ENCODE measurements at places on chromosomes 7 and 10.

DNA sequence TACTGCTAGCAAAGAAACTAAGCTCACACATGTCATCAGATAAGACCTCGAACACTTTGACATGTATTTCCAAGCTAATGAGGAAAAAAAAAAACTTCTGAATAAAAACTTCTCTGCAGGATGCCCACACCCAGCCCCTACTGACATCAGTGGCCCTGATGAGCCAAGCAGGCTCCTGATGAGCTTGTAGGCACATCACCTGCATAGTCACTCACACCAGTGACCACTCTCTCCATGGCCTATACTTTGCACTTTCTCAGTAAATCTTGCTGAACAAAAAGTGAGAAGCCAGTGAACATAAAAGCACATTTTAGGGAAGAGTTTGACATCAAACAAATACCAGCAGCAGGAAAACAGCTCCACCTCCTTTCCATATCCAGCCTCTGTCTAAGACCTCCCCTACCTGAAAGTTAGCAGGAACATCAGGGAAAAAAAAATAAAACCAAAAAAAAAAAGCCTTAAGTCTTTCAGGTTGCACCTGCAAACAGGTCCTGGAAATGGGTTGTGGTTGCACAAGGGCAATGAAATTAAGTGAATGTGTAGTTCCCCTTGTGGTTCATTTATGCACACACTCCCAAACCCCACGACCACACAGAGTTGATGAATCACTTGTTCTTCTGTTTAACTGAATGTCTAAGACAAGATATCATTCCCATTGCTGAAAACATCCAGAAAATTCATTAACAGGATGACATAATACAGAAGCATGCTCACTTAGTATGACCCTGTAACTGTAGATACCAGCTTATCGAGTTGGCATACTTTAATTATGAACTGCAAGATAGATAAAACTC is 205.2 kb upstream of the PDE1C start:
- DNase-seq, result no peak

DNA sequence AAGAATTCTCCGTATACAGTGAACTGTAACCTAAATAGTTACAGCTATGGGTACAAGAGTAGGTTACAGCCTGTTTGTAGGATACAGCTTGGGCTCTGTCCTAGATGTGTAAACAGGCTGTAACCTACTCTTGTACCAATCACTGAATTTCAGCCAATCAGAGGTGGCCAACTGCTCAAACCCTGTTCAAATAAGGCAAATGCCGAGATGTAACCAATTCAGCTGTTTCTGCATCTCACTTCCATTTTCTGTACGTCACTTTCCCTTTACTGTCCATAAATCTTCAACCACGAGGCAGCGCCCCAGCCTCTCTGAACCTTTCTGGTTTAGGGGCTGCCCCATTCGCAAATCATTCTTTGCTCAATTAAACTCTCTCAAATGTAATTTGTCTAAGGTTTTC is 8.3 kb upstream of the MMP21 start:
- peak; percentile 53 for DNase-seq

DNA sequence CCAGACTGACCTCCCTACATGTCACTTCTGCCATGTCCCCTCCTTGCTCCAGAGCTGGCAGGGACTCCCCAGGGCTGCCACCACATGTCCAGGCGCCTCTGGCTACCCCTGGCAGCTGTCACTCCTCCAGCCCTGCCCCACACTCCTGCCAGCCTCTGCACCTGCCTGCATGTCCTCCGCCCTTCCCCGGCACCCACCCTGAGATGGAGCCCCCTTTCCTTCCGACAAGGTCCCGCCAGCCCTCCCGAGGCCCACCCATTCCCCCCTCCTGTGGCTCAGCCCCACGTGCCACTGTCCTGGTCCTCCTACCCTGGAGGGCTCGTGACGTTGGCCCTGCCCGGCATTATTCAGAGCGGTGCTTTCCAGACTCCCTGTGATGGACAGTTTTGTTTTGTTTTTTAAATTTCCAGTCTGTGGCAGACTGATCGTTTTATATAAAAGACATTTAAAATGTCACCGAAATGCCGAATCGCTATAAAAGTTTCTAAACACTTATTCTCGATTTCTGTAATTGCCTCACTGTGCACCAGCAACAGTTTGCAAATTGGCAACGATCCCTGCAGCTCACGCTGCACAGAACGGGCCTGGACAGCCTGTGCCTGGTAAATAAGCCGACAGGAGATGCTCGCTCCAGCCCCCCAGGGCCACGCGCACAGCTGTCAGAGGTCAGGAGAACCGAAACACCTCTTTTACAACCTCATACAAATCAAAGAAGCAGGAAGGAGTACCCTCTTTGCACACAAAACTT is 111.1 kb upstream of the SH2B2 start:
- no peak for DNase-seq

DNA sequence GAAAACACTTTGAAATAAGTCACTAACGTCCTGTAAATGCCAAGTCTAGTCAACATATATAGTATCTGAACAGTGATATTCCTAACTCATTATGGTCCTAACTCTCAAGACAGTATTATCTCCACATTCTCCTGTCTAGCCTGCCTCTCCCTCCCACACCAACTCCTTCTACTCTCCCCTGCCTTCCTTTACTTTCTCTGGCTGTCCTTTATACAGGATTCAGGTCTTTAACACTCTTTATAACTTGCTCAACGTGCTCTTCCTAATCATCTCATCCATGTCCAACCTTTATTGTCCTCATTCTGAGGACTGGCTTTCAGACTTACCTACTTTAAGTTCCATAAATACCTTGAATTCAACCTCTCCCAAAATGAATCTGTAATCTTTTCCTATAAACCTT is 42.5 kb downstream of the MTPN start:
- no peak for DNase-seq

GRCh38 chr7:27245798-27246691 is 3.4 kb downstream of the EVX1 start:
- DNase-seq, result no peak

DNA sequence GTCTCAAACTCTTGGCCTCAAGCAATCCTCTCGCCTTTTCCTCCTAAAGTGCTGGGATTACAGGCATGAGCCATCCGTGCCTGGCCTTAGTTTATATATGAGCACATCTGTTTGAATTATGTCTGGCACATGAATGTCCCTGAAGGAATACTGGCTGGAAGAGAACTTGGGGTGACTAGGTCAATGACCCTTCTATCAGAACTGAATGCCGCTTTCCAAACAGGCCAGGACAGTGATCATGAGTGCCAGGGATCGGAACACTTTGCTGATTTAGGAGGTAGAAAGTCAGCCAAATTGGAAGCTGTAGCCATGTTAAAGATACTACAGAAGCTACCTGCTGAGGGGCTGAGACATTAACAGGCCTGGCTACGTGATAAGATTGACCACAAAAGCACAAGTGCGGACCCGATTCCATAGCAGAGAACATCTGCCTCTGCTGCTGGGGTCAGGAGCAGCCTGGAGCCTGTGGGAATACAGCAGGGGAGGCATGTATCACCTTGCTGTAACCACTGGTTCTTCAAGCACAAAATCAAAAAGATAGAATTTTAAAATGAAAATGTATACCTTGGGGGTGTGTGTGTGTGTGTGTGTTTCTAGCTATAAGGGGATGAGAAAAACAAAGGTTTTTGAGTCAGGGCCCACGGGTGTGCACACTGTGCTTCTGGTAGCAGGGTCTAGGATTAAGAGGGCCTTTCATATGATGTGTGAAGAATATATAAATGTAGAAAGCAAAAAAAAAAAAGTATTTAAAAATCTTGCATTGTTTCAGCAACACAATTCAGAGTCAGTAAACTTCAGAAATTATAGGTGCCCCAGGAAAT is 293.7 kb downstream of the BBS9 start:
- no peak for DNase-seq

DNA sequence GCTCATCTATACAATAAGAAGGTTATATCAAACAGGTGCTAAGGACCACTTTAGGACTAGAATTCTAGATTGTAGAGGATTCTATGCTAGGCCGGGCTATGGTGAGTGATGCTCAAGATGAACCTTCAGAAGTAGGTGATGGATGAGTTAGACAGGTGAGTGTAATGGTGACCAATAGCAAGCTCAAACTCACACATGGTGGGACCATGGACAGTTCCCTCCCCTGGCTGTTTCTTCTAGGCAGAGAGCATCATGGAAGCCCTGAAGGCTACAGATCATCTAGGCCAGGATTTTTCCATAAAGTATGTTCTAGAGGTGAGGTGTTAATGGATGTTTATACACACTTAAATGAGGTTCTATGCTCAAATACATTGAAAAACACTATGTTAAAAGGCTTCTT is 162.2 kb upstream of the WDR11 start:
- DNase-seq, result no peak

DNA sequence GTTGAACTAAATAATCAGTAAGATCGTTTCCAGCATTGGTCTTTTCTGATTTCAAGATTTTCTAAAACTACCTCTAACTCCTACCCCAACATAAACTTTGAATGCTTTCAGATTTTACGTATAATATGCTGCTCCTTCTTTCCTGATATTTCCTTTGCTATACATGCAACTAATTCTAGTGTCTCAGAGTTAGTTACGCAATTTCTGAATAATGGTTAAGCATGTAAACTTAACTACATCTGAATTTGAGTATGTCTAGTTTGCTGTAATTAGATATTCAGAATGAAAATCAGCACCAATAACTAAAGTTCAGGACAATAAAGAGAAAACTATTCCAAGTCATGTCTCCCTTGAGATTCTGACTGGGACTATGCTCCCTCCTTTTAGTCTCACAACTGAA is 71.0 kb downstream of the SEMA3C start:
- no peak for DNase-seq

GRCh38 chr7:81583882-81584533 is 185.8 kb downstream of the HGF start:
- DNase-seq, result peak; percentile 60

- DNase-seq, result no peak
These were observed 21.5 kb upstream of the COMMD3 start for GRCh38 chr10:22294694-22295093.

GRCh38 chr10:30857803-30858202 is 173.9 kb downstream of the ZNF438 start:
- DNase-seq, result no peak

GRCh38 chr10:79260811-79261740 is 86.2 kb upstream of the PPIF start:
- DNase-seq, result no peak

- no peak for DNase-seq
These were observed 41.1 kb downstream of the CPVL start for GRCh38 chr7:29105191-29105590.

GRCh38 chr7:5532536-5533335 is 109.1 kb upstream of the TNRC18 start:
- peak; percentile 78 for DNase-seq

DNA sequence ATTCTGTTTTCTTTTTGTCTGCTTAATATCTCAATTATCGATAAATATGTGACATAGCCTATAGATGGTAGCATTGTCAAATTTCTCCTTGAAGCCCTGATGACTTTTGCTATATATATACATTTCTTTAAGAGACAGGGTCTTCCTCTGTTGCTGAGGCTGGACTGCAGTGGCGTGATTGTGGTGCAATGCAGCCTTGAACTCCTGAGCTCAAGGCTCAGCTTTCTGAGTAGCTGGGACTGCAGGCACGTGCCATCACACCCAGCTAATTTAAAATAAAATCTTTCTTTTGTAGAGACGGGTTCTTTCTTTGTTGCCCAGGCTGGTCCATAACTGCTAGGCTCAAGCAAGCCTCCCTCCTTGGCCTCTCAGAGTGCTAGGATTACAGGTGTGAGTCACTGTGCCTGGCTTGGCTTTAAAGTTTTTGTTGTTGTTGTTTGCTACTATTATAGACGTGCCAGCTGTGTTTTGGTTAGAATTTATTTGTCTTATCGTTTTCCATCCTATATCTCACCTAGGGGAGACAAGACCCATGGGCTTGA is 7.0 kb downstream of the UMAD1 start:
- DNase-seq, result no peak

- no peak for DNase-seq
These were observed 14.6 kb downstream of the SLC35B4 start for GRCh38 chr7:134302120-134302519.

- DNase-seq, result no peak
These were observed 206.1 kb upstream of the NPSR1 start for GRCh38 chr7:34451923-34452322.

GRCh38 chr10:119526621-119527592 is 15.6 kb downstream of the RGS10 start:
- no peak for DNase-seq

- no peak for DNase-seq
These were observed 167.7 kb upstream of the MKLN1 start for GRCh38 chr7:131159961-131160361.

GRCh38 chr7:121372376-121373010 is 23.6 kb downstream of the FAM3C start:
- no peak for DNase-seq

DNA sequence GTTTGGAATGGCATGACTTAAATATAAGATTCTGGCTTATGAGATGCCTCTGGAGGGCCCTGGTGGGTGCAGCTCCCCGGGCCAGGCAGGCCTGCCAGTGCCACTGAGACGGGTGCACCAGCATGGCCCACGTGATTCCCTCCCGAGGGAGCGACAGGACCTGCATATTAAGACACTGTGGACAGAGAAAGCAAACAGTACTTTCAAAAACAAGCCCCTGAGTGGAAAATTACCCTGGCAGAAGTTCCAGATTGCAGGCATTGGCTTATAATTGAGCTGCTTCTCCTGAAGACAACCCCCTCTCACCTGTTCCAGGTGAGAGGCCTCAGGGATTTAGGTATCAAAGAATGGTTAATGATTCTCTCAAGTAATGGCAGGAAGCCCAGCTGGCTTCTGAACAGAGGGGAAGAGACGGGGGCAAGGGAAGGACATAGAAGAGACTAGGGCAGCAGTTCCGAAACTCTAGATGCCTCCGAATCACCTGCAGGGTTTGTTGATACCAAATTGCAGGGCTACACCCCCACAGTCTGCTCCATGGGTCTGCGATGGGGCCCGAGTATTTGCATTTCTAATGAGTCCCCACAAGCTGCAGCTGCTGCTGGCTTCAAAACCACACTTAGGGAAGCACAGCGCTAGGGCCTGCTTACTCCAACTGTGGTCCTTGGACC is 66.0 kb upstream of the DOCK1 start:
- no peak for DNase-seq

DNA sequence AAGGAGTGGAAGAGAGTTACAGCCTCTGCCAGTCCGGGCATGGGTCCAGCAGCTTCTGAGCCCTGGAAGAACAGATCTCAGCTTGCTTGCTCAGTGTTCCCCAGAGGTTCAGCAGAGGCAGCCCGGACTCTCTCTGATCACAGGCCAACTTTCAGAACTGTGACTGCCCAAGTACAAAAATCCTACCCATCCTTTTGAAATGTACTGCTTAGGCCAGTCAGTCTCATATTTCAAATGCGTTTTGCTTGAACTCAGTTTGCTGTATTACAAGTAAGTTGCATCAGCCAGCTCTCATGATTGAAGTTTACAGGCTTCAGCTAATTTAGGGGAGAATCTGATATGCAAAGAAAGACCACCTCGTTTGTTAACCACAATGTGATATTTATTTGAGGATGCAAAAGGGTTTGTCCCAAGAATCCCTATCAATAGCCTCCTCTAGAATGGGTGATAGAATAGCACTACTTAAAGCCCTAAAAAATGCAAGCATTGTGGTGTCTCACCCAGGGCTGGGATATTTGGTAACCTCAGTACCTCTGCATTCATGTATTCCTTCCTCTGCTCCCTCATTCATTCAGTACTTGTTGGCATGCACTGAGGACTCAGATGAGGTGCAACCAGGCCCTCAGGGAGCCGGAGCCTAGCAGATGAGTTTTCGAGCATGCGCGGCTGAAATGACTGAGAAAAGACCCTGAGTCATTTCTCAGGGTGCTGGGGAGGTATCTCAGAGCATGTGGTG is 7.0 kb downstream of the AIMP2 start:
- DNase-seq, result no peak

Measured in suppressor macrophage treated with lipopolysaccharide for 1 hour (primary cell).